ENCODE measurements at places on chromosomes 1 and 21.

- DNase-seq: no peak
Measured at GRCh38 chr1:115077286-115077983, 11.9 kb downstream of the TSPAN2 start.

DNA sequence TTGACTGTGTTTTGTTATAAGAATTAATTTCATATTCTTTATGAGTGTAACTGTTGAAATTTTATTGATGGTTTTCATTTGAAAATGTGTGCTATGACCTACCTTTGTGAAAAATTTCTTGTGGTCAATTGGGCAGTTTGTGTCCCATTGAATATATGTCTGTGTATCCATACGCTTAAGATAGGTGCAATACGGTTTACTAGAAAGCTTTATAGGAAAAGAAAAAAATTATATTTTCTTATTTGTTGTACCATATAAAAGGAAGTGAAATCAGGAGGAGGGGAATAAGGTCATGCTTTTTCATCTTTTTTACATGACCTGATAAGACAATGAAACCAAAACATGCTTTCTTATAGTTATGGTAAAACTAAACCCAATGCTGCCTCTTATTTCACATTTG lies 807.7 kb downstream of the USP25 start:
- DNase-seq: no peak

GRCh38 chr1:151639466-151639865 lies 27.6 kb downstream of the SNX27 start:
- no peak for DNase-seq

DNA sequence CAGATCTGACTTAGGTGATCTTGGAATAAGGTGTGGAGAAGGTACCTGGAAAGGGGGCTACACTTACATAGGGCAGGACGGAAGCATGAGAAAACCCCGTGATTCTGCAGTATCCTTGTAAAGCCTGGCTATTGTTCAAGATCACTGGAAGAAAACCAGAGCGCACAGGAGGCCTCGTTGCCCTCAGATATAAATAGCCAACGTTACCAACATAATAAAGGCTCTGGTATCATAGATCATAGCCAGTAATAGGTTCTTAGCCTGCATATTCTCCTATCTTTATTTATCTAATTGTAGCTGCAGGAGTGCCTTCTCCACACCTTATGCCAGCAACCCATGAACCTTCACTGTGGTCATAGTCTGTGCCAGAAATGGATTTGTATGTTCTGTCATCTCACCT lies 35.9 kb upstream of the MPZL1 start:
- DNase-seq: no peak

GRCh38 chr1:18041685-18042355 lies 65.8 kb upstream of the IGSF21 start:
- no peak for DNase-seq

DNA sequence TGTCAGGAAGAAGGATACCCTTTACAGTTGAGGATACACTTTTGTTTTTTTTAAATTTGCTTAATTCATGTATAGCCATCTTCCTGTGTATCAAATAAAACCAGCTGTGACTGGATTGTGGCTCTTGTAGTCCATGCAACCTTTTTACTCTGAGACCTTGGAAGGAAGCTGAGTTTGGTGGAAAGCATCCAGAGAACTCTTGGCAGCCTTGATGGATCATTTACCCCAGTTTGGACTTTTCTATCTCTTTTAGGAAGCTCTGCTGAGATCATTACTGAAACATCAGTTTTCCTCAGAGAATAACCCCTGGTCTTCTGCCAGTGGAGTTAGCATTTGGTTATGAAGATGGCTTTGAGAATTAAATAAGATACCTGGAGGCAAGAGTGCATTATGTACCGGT lies 21.2 kb upstream of the APOBEC4 start:
- DNase-seq: no peak

DNA sequence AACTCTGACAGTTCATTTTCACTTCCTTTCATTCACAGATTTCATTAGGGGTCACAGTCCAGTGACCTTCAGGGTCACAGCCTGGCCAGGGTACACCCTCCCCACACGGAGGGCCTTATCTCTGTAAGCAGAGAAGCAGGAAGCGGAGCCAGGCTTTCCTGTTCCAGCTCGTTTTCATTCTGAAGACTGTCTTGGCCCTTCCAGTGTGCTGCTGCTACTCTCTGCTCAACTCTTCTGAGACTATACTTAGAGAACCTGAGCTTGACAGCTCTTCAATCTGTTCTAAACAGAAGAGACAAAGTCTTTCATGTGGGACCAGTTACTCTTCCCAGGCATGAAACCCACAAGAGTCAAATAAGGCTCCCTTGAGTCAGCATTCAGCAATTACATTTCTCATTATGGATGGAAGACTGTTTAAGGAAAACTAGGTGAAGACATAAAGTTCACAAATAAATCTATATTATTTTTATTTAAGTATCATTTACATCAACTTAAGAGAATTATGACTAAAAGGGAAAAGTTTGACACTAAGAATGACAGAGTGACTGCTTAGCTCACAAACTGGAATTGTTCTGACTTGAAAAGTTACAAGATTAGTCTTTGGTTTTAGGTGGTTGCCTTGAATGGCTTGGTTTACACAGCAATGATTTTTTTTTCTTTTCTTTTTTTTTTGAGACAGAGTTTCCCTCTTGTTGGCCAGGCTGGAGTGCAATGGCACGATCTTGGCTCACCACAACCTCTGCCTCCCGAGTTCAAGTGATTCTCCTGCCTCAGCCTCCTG lies 4.8 kb upstream of the TDRD10 start:
- DNase-seq: no peak

DNA sequence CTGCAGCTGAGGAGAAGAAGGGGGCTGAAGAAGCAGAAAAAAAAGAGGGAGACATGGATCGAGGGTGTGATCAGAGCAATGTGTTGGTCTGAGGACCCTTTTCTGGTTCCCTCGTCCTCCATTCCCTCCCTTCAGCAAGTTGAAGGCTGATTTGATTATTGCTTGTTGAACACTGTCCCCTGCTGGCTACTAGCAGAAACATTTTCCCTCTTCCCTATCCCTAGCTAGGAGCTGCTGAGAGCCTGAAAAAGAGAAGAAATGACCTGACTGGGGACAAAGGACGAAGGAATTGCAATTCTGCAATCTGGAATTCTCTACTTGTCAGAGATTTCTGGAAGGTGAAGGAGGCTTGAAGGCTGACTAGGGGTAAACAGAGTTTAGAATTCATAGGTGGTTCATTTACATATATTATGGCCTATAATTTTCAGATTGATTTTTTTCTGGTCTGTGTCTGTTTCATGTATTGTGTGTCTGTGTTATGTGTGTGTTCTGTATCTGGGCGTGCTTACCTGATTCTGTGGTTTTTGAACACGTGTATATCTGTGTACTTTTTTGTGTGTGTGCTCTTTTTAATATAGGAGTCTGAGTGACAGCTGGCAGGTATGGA lies 9.8 kb downstream of the NHLH1 start:
- no peak for DNase-seq

DNA sequence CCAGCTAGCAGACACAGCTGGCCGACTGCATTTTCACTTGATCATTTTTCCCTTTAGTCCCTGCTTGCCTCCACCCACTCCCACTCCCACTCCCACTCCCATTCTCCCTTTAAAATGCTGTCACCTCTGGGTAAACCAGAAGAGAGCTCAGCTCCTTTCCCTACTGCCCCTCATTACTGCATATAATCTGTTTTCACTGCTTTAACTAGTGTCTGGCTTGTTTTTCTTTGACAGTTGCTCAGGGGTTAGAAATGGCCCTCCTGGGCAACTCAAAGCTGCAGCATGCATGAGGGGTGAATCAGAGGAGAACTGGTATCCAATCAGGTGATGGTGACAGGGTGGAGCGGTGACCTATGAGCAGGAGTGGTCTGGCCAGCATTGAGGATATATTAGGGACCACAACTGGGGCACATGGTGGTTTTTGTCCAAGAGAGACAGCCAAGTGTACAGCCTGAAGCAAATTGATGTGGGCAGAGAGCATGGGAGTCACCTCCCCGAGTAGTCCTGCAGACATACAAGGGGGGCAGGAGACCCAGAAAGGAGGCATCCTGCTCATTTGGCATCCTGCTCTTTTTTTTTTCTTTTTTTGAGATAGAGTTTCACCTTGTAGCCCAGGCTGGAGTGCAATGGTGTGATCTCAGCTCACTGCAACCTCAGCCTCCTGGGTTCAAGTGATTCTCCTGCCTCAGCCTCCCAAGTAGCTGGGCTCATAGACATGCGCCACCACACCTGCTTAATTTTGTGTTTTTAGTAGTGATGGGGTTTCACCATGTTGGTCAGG lies 42.6 kb upstream of the SRSF10 start:
- DNase-seq: no peak

GRCh38 chr1:202283379-202283844 lies 58.3 kb downstream of the UBE2T start:
- no peak for DNase-seq

DNA sequence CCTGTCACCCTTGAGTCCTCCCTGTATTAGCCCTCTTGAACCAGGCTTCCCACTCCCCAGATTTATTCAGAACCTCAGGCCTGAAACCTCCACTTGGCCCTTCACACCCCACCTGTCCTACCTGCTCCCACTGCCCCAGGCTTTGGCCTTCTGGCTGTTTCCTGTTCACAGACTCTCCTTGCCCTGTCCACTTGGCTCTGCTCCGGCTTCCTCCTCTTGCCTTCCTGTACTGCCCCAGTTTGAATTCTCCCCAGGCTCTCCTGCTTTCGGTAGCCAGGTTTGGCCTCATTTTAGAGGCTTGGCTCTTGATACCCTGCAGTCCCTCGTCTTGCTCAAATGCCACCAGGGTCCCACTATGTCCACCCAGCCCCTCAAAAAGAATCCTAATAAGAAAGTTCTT lies 385.2 kb downstream of the KCNH1 start:
- no peak for DNase-seq

DNA sequence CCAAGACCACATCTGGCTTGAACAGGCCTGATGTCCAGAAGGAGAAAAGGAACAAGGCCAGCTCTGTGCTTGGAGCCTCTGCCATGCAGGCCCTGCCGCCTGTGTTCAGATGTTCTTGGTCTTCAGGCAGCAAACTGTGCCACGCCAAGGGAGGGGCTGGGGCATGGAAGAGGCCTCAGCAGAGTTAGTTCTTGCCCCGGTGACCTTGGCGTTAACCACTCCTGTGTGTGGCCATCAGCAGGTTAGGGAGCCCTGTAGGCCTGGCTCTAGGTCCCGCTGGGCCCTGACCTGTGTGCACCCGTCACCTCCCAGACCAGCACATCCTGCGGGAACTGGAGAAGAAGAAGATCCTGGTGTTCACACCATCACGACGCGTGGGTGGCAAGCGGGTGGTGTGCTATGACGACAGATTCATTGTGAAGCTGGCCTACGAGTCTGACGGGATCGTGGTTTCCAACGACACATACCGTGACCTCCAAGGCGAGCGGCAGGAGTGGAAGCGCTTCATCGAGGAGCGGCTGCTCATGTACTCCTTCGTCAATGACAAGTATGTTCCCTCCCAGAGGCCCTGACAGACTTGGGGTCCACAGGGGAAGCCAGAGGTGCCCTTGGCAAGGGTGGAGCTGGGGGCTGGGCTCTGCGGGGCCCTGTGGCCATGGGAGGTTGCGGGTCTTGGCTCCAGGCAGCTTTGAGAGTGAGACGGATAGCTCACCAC lies 7.1 kb downstream of the ZC3H12A start:
- DNase-seq: no peak

- DNase-seq: no peak
Measured at GRCh38 chr1:10613861-10614260, 139.1 kb downstream of the PEX14 start.

- DNase-seq: no peak
Measured at GRCh38 chr1:14972107-14972506, 181.4 kb upstream of the TMEM51 start.
